Breast epithelium (tissue), 4 donors: ENCODE measurements at places on chromosomes 2 and 18.

DNA sequence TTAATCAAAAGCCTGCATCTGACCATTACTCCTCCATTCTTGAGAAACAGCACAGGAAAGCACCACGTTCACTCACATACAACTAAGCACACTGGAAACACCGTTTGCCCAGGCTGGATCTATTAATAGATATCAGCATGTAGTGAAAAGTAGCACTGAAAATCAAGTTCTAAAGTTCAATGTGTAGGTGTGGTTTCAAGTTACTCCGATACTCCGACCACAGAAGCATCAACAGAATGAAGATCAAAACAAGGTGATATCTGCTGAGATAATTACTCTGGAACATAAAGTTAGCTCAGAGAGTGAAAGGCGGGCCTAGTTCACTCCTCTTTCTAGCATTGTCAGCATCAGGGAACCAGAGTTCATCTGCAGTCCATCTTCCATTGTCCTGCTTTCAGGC, 1367.4 kb upstream of the ACVR2A start:
- DNase-seq, result no peak

- DNase-seq, result no peak
These were observed 58.8 kb upstream of the CDC42EP3 start for GRCh38 chr2:37730037-37730818.

DNA sequence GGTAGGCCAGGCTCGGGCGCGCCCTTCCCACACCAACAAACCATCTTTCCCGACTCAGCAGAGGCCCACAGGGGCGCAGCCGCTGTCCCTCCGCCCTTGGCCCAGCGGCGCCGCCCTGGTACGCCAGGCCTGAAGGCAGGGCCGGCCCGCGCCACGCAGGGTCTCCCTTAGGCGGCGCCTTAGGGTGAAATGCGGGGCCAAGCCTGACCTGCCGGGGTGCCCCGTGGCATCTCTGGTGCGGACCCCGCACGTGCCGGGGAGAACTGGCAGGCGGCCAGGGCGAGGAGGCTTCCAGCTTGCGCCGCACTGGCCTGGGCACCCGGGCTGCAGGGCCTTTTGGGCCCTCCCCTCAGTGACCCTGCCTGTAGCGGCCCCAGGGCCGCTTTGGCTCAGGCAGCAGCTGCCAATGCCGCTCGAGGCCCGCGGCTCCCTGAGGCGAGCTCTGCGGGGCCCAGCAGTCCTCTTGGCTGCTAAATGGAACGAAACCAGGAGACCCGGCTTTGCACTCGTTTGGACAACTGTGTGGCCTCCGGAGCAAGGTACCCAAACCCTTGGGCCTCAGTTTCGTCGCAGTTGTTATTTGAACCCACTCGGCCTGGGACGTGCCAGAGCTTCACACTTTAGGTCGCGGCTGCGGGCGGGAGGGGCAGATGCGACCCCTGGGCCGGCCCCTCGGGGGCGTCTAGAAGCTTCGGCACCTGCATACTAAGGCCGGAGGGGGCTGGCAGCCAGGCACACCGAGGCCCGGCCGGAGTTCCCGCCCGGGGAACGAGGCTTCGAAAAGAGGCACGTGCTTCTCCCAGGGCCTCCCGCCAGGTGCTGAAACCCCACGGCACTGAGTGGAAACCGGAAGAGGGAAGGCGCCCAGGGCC, 8.5 kb downstream of the OTX1 start:
- DNase-seq, result no peak

GRCh38 chr2:113872201-113872600, 17.7 kb upstream of the ACTR3 start:
- DNase-seq, result no peak

GRCh38 chr2:98702127-98702802, 28.7 kb downstream of the MGAT4A start:
- no peak for DNase-seq

DNA sequence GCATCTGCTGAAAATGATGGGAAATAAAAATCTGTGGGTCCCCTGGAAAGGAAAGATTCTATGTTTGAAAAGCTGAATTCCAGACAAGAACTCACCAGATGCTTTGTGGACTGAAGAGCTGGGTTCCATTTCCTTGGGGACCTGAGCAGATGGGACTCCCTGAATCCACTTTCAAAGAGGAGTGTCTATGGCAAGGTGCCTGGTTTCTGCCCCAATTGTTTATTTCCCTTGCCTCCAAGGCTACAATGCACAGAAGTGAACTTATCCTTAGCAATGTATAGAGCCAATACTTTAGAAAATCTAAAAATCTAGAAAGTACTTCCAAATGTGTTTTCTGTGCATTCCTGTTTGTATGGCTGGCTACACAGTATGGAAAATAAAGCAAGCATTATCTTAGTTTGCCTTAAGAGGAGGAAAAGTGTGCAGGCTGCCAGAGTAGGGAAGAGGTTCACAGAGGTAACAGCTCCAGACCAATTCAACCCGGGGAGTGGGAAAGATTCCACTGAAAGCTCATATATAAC, 420.5 kb downstream of the NRXN1 start:
- no peak for DNase-seq

GRCh38 chr18:77133835-77134496, 1.4 kb upstream of the MBP start:
- peak; percentile 43 for DNase-seq

- no peak for DNase-seq
These were observed 131.4 kb downstream of the ALK start for GRCh38 chr2:29789911-29790485.

DNA sequence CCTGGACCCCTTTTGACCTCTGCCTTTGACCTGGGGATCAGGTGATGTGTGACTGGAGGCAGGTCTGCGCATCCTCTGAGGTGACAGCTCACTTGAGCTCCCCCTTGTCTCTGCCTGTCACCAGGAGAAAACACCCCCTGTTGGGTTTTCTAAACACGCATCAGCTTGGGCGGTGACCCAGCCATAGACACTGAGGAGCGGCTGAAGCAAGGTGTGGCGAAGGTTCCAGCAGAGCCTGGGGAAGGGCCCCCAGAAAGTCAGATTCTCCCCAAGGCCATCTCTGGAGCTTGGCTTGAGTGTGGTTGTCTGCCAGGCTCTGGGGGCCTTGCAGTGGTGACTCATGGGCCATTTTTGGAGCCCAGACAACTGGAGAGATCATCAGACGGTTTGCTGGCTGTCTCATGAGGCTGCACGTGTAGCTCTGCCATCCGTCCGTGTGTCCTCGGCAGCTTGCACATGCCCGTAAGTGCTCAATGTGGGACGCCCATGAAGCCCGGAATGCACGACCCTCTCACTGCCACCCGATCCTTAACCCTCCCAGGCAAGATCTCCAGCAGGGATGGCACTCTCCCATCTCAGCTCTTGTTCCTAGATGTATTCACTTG, 29.4 kb downstream of the SIX3 start:
- DNase-seq, result no peak

- no peak for DNase-seq
These were observed 22.1 kb upstream of the MAT2A start for GRCh38 chr2:85516653-85517389.

DNA sequence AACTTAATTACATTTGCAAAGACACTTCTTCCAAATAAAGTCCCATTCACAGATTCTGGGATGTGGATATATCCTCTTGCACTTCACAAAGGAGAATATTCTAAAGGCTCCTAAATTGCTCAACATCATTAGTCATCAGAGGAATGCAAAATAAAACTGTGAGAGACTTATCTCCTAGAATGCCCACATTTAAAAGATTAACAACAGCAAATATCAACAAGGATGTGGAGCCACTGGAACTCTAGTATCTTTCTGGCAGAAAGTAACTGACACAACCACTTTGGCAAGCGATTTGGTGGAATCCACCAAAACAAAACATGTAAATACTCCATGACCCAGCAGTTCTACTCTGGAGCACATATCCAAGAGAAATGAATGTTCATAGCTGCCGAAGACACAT, 4.6 kb downstream of the NEU2 start:
- no peak for DNase-seq

DNA sequence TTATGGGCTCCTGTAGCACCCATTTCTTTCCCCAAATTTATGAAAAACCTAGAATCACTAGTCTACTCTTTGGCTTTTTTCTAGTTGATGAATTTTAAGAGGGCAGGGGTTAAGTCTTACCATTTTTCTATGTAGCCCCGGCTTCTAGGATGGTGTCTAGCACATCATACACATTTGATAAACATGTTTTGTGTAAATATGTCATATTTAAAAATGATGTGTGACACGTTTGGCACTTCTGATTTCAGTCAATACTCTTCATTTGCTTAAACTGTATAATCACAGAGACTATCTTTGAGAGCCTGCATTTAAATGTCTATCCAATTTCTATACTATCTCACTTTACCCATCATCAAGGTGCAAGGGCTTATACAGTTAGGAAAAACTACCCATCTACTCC, 331.1 kb downstream of the TDRD15 start:
- no peak for DNase-seq

GRCh38 chr2:36658277-36658748, 38.2 kb upstream of the VIT start:
- no peak for DNase-seq

GRCh38 chr2:172279214-172279613, 148.2 kb upstream of the ITGA6 start:
- no peak for DNase-seq

DNA sequence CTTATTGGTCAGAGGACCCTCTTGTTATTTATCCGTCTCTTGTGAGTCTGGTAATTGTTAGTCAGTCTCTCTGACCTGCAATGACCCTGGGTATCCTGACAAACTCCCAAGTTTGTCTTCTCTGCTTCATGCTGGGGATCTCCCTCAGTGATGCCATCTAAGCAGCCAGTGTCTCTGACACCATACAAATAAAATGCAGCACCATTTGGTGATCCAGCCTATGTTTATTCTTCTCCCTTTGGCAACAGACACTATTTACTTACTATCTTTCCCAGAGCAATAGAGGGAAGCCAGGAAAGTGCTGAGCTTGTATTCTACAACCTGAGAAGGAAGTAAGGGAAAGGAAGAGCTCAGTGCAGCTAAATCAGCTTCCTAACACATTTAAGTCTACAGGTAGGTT, 15.9 kb downstream of the SERPINE2 start:
- DNase-seq, result no peak

GRCh38 chr2:27249159-27249890, 13.5 kb downstream of the SLC30A3 start:
- no peak for DNase-seq

DNA sequence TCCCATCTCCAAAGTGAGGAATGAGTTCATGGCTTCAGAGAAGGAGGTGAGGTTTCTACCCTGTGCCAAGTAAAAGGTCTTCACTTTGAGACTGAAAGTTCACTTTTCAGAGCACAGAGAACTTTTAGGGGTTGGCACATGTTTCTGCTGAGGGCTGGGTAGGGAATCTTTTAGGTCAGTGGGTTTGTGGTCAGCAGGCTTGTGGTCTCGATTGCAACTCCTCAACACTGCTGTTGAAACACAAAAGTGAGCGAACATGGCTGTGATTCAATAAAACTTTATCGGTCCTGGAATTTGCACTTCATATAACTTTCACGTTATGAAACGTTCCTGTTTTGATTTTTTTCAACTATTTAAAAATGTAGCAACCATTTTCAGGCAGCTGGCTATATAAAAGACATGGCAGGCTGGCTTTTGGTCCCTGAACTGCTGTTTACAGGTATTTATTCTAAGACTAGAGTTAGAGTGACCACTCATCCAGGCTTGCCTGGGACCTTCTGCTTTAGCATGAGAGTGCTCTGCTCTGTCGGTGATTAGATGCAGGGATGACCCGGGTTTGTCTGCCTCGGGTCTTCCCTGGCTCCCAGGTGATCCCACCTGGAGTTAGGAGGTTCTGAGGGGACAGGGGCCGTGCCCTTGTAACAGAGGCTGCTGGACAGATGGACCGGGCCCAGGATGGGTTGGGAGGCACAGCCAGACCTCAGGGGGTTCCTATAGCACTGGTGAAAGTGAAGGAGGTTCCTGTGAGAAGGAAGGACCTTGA, 62.7 kb upstream of the TAF1B start:
- peak; percentile 40 for DNase-seq

- no peak for DNase-seq
These were observed 48.8 kb downstream of the CABYR start for GRCh38 chr18:24187689-24188088.

DNA sequence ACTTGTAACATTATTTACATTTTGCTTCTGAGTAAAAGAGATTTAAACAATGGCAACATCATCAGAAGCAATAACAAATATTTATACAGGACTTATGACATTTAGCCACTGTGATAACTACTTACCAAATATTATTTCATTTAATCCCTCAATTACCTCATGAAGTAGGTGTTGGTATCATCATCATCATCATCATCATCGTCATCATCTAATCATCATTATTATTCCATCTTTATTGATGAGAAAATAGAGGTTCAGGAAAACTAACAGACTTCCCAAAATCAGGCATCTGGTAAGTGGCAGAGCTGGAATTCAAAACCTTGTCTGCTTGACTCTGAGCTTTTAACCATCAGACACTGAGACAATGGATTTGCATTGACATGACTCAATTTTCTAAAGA, 204.4 kb downstream of the NCKAP5 start:
- DNase-seq, result no peak

DNA sequence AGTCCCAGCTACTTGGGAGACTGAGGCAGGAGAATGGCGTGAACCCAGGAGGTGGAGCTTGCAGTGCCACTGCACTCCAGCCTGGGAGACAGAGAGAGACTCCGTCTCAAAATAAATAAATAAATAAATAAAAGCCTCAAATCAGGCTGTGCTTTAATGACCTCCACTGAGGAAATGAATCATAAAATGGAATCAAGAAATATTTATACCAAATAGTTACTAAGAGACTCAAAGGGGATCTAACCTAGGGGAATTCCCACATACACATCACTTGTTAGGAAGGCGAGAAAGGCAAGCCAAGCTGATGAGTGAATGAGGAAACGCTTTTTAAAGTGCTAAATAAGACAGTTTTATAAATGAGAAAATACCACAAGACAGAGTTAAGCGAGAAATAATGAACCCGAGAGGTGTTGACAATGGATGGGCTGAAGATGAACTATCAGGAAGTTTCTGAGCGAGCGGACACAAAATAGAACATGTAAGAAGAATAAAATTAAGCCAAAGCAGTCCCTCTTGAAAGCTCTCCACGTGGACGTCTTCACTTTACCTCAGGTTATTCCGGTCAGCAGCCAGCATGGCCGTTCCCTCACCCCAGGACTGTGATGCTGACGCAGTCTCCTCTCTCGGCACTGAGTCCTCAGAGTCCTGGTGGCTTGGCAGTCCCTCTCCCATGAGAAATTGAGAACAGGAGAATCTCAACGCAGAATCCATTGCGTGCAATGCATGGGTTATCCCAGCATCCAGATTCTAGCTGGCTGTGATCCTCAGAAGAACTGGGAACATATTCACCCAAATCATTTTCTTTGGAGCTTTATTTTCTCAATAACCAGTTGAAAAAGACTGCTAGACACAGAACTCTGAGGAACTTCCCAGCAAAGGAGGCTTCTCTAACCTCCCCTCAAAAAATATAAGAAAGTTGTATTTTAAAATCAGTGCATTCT, 22.3 kb downstream of the PXDN start:
- DNase-seq, result no peak

GRCh38 chr2:47307066-47307465, 95.9 kb upstream of the MSH2 start:
- DNase-seq, result no peak

- DNase-seq, result no peak
These were observed 22.9 kb downstream of the COA5 start for GRCh38 chr2:98585386-98585785.
